Hematopoietic multipotent progenitor cell treated with erythropoietin and hydrocortisone succinate and interleukin-3 and kit ligand, for 4 days (in vitro differentiated cells): ENCODE measurements at places on chromosomes 13 and 19.

- no peak for DNase-seq
These were observed 10.8 kb downstream of the PLPPR3 start for GRCh38 chr19:810883-811489.

DNA sequence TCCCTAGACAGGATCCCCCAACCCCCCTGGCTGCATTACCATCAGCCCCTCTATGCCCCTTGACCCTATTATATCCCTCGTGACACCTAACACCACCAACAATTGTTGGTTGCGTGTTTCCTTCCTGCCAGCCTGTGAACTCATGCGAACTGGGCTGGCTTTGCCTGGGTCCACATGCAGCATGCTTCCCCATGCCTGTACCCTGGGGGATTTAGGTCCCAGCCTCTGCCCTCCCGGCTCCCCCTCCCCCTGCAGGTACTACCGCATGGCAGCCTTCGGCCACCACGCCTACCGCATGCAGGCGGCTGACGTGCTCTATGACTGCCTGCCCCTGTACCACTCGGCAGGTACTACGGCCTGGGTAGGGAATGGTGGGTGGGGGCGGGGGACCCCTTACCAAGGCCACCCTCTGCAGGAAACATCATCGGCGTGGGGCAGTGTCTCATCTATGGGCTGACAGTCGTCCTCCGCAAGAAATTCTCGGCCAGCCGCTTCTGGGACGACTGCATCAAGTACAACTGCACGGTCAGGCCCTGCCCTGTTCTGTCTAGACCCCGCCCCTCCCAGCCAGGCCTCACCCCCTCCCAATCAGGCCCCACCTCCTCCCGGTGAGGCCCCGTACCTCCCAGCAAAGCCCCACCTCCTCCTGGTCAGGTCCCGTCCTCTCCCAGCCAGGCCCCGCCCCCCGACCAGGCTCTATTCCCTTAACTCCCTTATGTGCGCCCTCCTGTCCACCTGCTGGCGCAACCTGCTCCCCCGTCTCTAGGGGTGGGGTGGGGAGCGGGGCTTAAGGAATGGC, 18.5 kb downstream of the SLC27A1 start:
- peak; percentile 97 for DNase-seq

GRCh38 chr13:28496188-28496564, 1.2 kb upstream of the FLT1 start:
- no peak for DNase-seq

GRCh38 chr13:52669677-52670076, 17.0 kb downstream of the SUGT1 start:
- DNase-seq = peak; percentile 50

- peak; percentile 65 for DNase-seq
These were observed 5.6 kb downstream of the GFY start for GRCh38 chr19:49430678-49431329.

GRCh38 chr13:97268772-97269171, 46.6 kb downstream of the MBNL2 start:
- DNase-seq = no peak

DNA sequence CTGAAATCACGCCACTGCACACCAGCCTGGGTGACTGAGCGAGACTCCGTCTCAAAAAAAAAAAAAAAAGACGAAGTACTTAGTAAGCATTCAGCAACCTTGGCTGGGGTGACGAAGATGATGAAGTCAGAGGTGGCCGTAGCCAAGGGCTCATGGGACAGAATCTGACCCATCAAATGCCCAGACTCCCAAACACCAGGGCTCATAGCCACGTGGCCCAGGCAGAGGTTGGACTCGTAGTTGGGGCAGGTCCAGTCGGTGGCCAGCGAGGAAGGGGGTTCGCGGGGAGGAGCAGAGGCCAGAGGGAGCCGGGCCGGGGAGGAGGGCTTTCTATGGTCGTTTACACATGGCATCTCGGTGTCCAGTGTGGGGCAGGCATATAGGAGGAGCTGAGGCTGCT, 52.1 kb upstream of the EHD2 start:
- no peak for DNase-seq

GRCh38 chr13:32946558-32946957, 69.7 kb upstream of the KL start:
- no peak for DNase-seq

- DNase-seq = peak; percentile 94
These were observed 32.6 kb upstream of the GATAD2A start for GRCh38 chr19:19372656-19373416.

- DNase-seq = peak; percentile 16
These were observed 2304.9 kb downstream of the PCDH9 start for GRCh38 chr13:64925284-64925683.

DNA sequence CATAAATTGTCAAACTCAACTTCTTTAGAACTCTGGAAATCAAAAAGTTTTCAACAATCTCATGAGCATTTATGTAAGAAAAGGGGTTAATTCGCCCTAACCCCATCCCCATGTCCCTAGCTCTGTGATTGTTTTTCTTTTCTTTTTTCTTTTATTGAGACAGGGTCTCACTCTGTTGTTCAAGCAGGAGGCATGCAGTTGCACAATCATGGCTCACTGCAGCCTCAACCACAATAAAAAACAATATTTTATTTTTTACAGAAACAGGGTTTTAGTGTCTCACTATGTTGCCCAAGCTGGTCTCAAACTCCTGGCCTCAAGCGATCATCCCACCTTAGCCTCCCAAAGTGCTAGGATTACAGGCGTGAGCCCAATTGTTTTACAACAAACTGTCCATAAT, 16.7 kb downstream of the VWA8 start:
- DNase-seq = no peak

DNA sequence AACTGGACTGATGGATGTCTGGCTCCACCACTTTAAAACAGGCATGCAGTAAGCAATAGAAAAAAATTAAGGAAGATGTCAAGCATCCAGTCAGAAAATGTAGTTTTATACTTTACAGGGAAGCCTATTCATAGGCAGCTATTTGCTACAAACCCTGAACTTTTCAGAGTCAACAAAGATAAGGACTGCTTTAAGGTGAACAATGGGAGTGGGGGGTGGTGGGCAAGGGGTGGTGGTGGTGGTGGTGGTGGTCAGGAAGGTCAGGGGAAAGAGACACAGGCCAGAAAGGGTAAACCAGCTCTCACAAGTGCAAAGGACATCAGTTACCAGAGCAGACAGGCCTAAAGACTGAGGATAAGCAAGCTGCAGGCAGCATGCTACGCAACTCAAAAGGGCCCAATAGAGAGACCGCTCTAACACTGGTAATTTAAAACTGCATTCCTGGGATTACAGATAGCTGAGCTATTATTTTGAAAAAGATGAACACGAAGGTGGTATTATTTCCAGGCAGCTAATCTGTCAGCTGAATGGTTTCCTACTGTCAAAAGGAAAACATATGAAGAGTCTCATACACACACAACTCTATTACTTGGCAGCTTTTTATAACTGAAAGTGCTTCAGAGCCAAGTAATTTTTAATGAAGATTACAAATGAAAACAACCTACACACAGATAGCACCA, 14.8 kb downstream of the BRD4 start:
- no peak for DNase-seq

- DNase-seq = peak; percentile 88
These were observed 10.7 kb upstream of the KPTN start for GRCh38 chr19:47494729-47495128.

DNA sequence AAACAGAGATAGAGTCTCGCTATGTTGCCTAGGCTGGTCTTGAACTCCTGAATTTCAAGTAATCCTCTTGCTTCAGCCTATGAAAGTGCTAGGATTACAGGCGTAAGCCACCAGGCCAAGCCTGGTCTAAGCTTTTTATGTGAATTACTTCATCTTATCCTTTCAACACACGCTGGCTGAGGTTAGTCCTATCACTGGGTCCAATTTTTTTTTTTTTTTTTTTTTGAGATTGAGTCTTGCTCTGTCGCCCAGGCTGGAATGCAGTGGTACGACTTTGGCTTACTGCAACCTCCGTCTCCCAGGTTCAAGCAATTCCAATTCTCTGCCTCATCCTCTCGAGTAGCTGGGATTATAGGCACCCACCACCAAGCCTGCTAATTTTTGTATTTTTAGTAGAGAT, 10.4 kb downstream of the MYO1F start:
- DNase-seq = peak; percentile 72

GRCh38 chr13:37230346-37230745, 124.9 kb upstream of the CSNK1A1L start:
- no peak for DNase-seq

GRCh38 chr13:111962431-111962891, 104.5 kb upstream of the SOX1 start:
- peak; percentile 33 for DNase-seq

DNA sequence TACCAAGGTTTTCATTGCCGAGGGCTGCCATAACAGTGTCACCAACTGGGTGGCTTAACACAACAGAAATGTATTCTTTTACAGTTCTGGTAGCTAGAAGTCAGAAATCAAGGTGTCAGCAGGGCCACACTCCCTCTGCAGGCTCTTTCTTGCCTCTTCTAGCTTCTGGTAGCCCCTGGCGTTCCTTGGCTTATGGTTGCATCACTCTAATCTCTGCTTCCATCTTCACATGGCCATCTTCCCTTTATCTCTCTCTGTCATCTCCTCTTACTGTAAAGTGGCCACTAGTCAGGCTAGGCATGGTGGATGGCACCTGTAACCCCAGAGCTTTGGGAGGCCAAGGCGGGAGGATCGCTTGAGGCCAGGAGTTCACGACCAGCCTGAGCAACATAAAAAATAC, 38.0 kb upstream of the MRI1 start:
- DNase-seq = peak; percentile 36

DNA sequence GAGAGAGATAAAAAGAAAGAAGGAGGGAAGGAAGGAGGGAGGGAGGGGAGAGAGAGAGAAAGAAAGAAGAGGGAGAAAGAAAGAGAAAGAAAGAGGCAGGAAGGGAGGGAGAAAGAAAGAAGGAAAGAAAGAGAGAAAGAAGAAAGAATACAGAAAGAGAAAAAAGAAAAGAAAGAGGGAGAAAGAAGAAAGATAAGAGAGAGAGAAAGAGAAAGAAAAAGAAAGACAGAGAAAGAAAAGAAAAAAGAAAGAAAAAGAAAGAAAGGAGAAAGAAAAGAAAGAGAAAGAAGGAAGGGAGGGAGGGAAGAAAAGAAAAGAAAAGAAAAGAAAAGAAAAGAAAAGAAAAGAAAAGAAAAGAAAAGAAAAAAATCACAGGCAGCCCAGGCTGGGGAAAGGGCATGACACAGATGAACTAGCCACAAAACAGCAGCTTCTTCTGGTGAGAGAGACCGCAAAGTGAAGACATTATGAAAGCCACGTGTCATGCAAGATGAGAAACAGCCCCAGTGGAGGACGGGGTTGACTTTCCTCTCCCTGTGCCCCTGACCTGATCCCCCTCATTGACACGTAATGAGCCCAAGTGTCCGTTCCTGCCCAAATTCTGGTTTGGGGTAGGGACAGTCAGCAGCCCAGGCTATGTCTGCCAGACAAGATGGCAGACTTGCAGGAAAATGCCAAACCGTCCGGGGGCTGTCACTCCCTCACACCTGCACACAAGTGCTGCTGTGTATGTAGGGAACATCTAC, 102.1 kb downstream of the INSR start:
- DNase-seq = peak; percentile 65

- DNase-seq = peak; percentile 75
These were observed 364.0 kb downstream of the LMO7 start for GRCh38 chr13:76000131-76000530.

DNA sequence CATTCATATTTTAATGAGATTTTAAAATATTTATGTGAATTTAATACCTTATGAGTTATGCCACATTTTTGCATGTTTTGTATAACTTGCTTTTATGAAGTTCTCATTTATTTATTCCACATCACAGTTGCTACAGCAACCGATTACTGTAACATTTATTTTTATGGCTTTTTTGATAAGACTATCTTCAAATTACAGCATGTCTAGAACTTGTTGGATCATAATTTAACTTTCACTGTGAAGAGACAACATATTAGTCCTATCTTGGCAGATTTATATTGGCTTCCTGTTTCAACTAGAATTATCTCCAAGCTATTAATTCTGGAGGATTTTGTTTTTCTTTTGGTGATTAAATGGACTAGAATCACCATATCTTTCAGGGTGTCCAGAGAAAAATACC, 793.7 kb upstream of the SLITRK5 start:
- DNase-seq = peak; percentile 46

- DNase-seq = peak; percentile 19
These were observed 3.2 kb upstream of the ZNF235 start for GRCh38 chr19:44308011-44308410.

GRCh38 chr19:15091918-15092753, 10.1 kb downstream of the OR1I1 start:
- peak; percentile 90 for DNase-seq

GRCh38 chr13:23467932-23468278, 34.4 kb upstream of the SACS start:
- DNase-seq = no peak

- DNase-seq = no peak
These were observed 14.5 kb upstream of the ZBTB32 start for GRCh38 chr19:35689836-35690235.

DNA sequence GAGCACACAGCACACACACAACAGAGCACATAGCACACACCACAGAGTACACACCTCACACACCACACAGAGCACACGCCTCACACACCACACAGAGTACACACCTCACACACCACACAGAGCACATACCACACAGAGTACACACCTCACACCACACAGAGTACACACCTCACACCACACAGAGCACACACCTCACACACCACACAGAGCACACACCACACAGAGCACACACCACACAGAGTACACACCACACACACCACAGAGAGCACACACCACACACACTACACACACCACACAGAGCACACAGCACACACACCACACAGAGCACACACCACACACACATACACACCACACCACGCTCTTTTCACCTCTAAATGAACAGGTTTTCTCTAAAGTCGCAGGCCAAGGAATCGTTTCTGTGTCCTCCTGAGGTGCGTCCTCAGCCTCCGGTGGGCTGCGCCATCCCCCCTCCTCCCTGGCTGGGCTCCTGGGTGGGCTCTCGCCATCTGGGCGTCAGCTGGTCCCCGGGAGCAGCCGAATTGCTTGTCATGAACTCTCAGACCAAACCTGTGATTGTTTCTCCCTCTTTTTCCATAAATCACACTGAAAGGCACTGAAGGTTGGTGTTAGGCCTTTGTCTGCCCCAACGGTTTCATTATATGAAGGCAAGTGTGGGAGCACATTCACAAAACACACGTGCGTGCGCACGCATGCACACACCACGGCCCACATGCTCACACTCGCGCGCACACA, 37.4 kb downstream of the TMEM255B start:
- DNase-seq = no peak

DNA sequence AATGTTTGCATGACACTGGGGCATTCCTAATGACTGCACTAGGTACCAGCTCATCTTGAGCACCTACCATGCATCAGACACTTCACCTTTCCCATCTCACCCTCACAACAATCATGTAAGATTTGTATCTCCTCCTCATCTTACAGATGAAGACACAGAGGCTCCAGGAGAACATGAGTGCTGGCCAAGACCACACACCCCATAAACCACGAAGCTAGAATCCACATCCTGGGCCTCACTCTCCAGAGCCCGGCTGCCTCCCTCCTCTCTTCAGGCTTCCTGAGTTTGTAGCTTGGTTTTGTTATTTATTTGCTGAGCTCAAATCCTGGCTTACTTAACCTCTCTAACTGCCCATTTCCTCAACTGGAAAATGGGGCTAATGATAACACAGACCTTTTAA, 25.9 kb downstream of the FAM216B start:
- no peak for DNase-seq

- no peak for DNase-seq
These were observed 5.6 kb upstream of the GPR42 start for GRCh38 chr19:35365303-35365702.
